ENCODE measurements at places on chromosomes 3 and 15. TPM values are rescaled to one million over a fixed set of nuclear protein-coding genes. Genes with fewer than 3 reads are reported as not detected.
A peak's percentile ranks its signal among the peaks of the same experiment; 100 is the strongest.

Gene CFAP92
- total RNA-seq, result under 0.01 TPM

GRCh38 chr3:129046732-129047552, 13.6 kb upstream of the GP9 start:
- H3K36me3 ChIP-seq, result no peaks in the 10 kb centered on the region
- no peak overlapping the region for H3K27ac ChIP-seq
- H3K27me3 ChIP-seq, result peaks cover 33% of the 10 kb centered on the region
- DNase-seq, result peak; percentile 61
- peaks cover 9% of the 10 kb centered on the region for H3K4me1 ChIP-seq

DNA sequence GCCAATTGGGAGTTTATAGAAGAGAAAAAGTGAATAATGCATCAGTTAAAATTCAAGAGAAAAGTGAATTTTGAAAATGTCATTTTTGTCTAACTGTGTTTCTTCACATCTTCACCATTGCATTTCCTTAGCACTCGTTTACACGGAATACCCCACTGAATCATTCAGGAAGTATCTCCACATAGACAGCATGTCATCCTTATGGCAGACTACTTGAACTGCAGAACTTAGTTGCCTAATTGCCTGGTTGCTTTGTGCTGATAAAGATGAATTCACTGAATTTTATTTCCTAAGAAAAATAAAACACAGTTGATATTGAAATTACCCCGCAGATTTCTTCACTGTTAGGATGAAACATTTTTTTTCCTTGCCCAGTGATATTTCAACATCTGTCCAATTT, 627.1 kb downstream of the ROBO1 start:
- H3K27ac ChIP-seq, result no peak overlapping the region
- H3K36me3 ChIP-seq, result no peaks in the 10 kb centered on the region
- no peaks in the 10 kb centered on the region for H3K27me3 ChIP-seq
- no peaks in the 10 kb centered on the region for H3K4me1 ChIP-seq
- no peak for DNase-seq

DNA sequence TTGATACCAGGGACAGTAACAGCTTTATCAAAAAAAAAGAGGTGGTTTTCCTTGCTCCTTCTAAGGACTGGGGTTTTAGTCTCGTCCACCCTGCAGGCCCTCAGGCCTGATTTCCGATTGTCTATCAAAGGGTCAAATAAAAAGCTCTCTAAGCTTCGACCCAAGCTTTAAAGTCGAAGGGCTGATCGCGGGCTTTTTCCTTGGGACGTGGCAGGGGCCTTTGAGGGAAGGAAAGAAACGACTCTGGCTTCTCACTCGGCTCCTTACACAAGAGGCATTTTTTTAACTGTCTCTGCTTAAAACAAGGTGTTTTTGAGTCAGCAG, 354 bp upstream of the KLHL24 start:
- peak overlapping the region; percentile 91 for H3K4me3 ChIP-seq
- peak overlapping the region; percentile 97 for H3K27ac ChIP-seq
- peaks cover 25% of the 10 kb centered on the region for H3K4me1 ChIP-seq

DNA sequence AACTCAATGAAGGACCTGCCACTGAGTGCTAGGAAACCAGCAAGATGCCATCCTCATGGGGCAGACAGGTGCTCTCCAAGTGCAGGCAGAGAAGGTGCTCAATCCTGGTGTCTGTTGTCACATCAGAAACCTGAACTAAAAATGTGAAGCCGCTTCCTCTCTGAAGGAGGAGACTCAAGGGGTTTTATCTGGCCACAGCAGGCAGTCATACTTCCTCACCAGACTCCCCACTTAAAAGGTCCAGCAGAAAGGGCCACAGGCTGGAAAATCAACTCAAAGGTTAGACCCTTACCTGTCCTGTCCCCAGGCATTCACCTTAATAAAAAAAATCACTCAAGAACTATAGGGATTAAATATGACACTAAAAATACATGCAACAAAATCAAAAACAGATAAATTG, 4.8 kb downstream of the CCDC12 start:
- no peak for DNase-seq

Gene PRKCD
- total RNA-seq, result 11.1 TPM

GRCh38 chr15:96340598-96341512, 10.4 kb downstream of the NR2F2 start:
- H3K27me3 ChIP-seq, result no peaks in the 10 kb centered on the region
- peak overlapping the region; percentile 75 for H3K4me3 ChIP-seq
- H3K4me1 ChIP-seq, result peaks cover 48% of the 10 kb centered on the region

DNA sequence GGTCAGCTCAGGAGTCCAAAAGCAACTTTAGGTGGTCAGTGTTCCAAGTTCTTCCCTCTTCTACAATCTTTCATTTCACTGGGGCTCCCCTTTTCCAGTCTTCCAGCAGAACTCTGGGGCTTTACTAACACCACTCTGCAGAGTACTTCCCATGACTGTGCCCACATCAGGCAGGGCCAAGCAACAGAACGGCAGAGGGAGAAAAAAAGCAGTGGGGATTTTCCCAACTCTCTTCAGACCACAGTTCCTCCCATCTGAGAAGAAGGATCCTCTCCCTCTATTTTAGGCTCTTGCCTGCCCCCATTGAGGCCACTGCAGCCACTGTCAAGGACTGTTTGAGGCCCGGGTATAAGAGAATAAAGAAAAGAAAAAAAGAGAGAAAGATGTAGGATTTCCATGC, 70.7 kb downstream of the TTBK2 start:
- DNase-seq, result no peak
- H3K4me1 ChIP-seq, result no peaks in the 10 kb centered on the region
- no peak overlapping the region for H3K4me3 ChIP-seq
- no peaks in the 10 kb centered on the region for H3K36me3 ChIP-seq

GRCh38 chr3:67154429-67154828, 156.3 kb downstream of the KBTBD8 start:
- DNase-seq, result no peak
- H3K4me3 ChIP-seq, result no peak overlapping the region
- no peaks in the 10 kb centered on the region for H3K27me3 ChIP-seq
- H3K27ac ChIP-seq, result no peak overlapping the region

Gene VGLL4
- total RNA-seq, result 26.4 TPM

DNA sequence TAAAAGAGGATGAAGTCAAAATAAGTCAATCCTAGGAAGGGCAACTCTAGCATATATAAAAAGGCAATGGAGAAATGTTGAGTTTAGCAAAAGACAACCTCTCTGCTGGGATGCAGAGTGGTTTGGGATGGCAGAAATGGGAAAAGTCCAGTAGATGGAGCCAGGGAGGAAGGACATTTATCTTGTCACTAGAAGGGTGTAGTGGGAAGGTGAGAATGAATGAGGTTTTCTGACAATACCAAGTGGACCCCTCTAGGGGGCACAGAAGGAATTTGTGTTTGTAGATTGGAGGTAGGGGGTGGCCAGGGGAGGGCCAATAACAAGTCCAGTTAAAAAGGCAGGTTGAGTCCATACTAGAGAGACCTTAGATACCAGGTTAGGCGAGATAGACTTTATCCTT, 80.0 kb downstream of the THSD4 start:
- DNase-seq, result no peak
- no peaks in the 10 kb centered on the region for H3K36me3 ChIP-seq
- no peak overlapping the region for H3K27ac ChIP-seq
- H3K4me3 ChIP-seq, result no peak overlapping the region
- H3K27me3 ChIP-seq, result no peaks in the 10 kb centered on the region
- no peaks in the 10 kb centered on the region for H3K4me1 ChIP-seq

DNA sequence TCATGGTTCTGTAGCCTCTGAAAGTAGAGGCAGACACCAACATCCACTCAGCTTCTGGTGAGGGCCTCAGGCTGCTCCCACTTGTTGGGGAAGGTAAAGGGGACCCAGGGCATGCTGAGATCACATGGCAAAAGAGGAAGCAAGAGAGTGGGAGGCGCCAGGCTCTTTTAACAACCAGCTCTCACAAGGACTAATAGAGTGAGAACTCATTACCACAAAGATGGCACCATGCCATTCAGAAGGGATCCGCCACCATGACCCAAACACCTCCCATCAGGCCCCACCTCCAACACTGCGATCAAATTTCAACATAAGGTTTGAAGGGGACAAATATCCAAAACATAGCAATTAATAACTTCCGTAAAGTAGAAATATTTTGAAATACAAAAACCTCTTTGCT, 192.3 kb downstream of the OCA2 start:
- no peaks in the 10 kb centered on the region for H3K27me3 ChIP-seq
- H3K4me3 ChIP-seq, result no peak overlapping the region
- no peak for DNase-seq
- no peak overlapping the region for H3K27ac ChIP-seq
- H3K36me3 ChIP-seq, result no peaks in the 10 kb centered on the region

GRCh38 chr15:68354268-68354667, 76.7 kb downstream of the FEM1B start:
- no peaks in the 10 kb centered on the region for H3K36me3 ChIP-seq
- no peak overlapping the region for H3K27ac ChIP-seq
- DNase-seq, result no peak
- H3K4me1 ChIP-seq, result no peaks in the 10 kb centered on the region

DNA sequence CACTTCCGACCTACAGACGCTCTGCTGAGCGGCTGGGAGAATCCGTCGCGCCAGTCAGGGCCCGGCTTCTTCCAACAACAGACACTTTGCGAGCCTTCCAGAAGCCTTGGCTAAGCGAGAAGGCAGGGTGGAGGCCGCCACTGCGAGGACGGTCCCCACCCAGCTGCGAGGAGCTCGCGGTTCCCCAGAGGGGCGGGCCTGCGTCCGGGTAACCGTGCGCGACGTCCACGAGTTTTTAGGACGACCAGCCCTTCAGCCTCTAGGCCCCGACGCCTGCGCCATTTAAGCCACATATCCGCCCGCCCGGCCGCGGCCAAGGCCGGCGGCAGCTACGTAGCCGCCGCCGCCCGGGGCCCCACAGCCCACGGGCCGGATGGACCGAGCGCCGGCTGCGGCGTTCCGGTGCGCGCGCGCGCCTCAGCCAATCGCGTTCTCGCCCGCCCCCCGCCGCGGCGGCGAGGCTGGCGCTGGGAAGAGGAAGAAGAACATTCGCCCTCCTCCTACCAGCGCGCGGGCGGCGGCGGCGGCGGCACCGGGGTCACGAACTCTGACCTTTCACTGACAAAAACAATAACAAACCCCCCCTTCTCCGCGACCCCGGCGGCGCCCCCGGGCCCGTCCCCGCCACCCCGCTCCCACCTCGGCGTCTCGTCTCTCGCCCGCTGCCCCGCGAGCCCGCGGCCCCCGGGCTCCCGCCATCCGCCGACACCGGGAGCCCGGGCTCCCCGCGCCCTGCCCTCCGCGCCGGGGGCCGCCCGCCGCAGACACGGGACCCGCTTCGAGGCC, at the start of gene NR2C2:
TSS of gene NR2C2 (plus strand) at position 484 of the 786 bp plus-strand sequence. CDS start 56,332 bp downstream, outside the sequence.
- DNase-seq, result peak; percentile 94
- peak within 1 kb of the TSS; percentile 99 for H3K4me3 ChIP-seq
- H3K36me3 ChIP-seq, result no peaks in the 10 kb centered on the region
- peak within 1 kb of the TSS; percentile 92 for H3K27ac ChIP-seq
